ENCODE measurements at places on chromosomes 7 and 10. TPM values are rescaled to one million over a fixed set of nuclear protein-coding genes. Genes with fewer than 3 reads are reported as not detected.

DNA sequence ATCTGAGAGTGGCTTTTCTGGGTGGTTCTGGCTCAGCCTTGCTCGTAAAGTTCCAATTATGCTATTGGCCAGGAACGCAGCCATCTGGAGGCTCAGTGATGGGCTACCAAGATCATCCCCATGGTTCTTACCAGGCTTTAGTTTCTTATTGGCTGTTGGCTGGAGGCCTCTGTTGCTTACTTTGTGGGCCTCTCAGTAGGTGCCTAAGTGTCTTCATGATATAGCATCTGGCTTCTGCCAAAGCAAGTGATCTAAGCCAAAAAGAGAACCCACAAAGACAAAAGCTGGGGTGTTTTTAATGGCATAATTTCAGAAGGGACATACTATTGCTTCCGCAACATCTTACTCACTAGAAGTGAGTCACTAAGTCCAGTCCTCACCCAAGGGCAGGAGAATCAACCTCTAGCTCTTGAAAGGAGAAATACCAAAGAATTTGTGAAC, 132.0 kb upstream of the MDFIC start:
- DNase-seq: peak; percentile 93

- DNase-seq: no peak
Measured at GRCh38 chr10:122561792-122562191, 1.2 kb downstream of the DMBT1 start.

- DNase-seq: no peak
Measured at GRCh38 chr7:28044825-28045224, 135.8 kb downstream of the JAZF1 start.

DNA sequence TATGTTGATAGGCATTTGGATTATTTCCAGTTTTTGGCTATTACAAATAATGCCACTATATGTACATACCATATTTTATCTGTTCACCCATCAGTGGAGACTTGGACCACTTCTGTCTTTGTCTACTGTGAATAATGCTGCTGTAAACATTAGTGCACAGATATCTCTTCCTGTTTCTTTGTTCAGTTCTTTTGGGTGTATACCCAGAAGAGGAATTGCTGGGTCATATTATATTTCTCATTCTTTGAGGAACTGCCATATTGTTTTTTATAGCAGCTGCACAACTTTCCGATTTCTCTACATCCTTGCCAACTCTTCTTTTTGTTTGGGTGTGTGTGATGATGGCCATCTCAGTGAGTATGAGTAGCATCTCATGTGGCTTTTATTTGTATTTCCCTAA, 218.0 kb downstream of the LRMDA start:
- no peak for DNase-seq

DNA sequence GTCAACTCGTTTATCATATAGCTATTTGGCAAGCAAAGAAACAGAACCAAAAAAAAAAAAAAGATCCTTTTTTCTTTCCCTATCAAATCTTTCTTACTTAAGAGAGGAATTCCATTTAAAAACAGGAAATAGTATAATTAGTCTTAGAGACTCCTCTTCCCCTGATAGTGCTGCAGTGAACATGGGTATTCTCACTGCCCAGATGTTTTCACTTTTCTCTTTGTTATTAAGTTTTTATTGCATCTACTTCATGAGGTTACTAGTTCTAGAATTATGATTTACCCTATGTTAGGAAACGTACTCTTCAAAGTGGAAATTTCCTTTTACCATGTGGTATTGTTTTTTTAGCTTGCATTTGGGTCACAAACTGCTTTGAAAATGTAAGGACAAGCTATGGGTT, 8.5 kb downstream of the CASP2 start:
- no peak for DNase-seq

GRCh38 chr10:127094984-127095383, 101.4 kb downstream of the INSYN2A start:
- no peak for DNase-seq

The EBLN1 gene
- not detected for total RNA-seq

GRCh38 chr10:106182542-106182941, 982.0 kb downstream of the SORCS1 start:
- DNase-seq: no peak

The AOAH gene
- 0.74 TPM for total RNA-seq

- DNase-seq: peak; percentile 64
Measured at GRCh38 chr7:40604601-40605438, 470.0 kb downstream of the SUGCT start.

DNA sequence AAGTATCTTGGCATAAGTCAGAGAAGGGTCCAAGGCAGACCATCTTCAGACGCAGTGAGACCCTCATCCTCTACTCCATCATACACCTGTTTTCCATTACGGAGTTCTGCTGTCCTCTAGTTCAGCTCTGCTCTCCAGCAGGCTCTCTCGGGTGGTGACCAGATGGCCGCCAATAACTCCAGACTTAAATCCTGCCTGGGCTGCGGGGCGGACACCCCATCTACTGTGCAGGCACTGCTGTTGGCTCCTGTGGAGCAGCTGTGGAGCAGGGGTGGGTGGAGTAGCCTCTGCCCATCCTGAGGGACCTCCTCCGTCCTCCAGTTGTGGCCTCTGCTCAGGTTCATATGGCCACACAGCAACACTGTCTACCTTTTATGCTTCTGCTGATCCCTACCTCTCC, 608.1 kb downstream of the SDK1 start:
- DNase-seq: no peak

DNA sequence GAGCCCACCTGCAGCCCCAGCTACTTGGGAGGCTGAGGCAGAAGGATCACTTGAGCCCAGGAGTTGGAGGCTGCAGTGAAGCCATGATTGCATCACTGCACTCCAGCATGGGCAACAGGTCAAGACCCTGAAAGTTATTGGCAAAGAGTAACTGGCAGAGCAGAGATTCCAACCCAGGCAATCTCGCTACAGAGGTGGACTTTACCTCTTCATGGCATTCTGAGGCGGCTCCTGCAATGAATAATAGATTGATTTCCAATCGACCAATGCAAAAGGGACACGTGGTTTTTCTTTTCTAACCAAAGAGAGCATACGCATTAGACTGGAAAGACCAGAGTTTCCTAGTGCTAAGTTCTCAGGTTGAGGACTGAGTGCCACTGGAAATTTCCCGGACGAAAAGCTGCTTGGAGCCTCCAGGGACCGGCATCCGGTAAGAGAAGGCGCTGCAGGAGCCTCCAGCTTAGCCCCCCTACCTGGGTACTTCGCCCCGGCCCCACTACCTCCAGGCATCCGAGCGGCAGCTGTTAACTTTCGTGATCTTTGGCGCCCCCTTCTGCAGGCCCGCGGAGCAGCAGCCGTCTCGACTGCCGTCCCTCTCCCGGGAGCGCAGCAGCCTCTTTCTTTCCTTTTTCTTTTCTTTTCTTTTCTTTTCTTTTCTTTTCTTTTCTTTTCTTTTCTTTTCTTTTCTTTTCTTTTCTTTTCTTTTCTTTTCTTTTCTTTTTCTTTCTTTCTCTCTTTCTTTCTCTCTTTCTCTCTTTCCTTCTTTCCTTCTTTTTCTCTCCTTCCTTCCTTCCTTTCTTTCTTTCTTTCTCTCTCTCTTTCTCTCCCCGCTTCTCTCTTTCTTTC, 4.1 kb downstream of the MBLAC1 start:
- peak; percentile 55 for DNase-seq

DNA sequence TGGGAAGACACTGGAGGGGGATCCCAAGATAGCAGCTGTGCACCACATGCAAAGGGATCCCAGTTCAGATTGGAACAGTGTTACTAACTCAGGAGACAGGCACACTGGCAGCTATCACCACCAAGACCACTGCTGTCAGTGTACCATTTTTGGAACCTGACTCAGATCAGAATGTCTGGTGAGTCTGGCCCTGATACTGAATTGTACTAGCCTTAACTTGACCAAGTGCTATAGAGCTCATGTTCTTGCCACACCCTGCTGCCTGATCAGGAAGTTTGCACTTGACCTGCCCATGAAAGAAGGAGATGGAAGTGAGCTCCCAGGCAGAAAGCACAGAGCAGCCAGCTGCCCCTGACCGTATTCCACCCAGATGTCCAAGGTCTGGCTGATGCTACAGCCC, 4.8 kb upstream of the PRRT4 start:
- DNase-seq: no peak

DNA sequence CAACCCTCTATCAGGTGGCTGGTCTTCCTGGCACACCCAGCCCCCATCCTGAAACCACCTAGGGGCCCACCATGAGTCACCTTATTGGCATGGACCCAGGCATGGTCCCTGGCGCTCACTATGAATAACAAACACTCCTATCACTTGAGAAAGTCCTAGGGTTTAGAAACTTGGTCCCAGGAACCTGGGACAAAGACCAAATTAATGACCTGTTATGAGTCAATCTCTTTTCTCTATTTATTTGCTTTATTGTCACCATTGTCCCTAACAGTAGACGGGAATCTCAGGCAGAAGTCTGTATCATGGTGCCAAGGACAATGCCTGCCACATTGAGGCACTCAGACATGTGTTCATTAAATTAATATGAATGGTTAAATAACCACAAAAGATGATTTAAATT, 599.6 kb upstream of the C7orf33 start:
- no peak for DNase-seq

DNA sequence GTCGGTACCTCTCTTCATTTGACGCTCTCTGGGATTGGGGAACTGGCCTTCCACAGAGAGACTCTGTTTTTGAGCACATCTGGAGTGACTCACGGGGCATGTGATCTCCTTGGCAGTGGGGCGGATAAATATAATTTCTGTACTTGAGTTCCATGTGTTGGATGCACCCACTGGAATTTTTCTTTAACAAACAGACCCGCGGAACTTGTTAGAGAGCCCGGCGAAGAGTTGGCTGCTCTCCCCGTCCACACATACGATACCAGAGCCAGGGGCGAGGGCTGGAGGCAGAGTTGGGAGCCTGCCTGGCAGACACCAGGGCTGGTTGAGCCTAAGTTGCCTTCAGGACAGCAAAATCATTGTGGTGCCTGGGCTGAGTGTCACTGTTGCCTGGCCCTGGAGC, at the start of gene FAM180A:
Gene FAM180A, minus strand, starts transcription at position 44 of the 400 bp plus-strand sequence. CDS start 233 bp downstream, outside the sequence.
- peak; percentile 97 for DNase-seq

DNA sequence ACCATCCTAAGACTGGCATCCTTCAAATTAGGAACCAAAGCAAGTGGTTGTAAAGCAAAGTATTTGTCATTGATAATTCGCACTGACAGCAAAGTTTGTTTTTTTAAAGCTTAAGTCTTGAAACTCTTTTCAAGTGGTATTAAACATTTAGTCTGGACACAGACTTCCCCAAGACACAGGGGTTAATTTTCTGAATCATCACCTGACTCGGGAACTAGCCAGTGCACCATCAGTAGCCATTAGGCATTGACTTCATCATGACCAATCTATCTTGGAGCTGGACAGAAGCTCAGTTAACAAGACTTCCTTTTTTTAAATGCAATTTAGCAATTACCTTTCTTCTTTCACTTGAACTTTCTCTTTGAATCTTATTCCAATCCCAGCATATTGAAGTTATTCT, 210.6 kb downstream of the ZNF365 start:
- no peak for DNase-seq

- no peak for DNase-seq
Measured at GRCh38 chr7:83514977-83515376, 134.0 kb downstream of the SEMA3E start.

The ANKRD30A gene
- not detected for total RNA-seq

The SLC26A5 gene
- total RNA-seq: not detected

The SDK1 gene
- not detected for total RNA-seq

The PNLIPRP1 gene
- not detected for total RNA-seq

DNA sequence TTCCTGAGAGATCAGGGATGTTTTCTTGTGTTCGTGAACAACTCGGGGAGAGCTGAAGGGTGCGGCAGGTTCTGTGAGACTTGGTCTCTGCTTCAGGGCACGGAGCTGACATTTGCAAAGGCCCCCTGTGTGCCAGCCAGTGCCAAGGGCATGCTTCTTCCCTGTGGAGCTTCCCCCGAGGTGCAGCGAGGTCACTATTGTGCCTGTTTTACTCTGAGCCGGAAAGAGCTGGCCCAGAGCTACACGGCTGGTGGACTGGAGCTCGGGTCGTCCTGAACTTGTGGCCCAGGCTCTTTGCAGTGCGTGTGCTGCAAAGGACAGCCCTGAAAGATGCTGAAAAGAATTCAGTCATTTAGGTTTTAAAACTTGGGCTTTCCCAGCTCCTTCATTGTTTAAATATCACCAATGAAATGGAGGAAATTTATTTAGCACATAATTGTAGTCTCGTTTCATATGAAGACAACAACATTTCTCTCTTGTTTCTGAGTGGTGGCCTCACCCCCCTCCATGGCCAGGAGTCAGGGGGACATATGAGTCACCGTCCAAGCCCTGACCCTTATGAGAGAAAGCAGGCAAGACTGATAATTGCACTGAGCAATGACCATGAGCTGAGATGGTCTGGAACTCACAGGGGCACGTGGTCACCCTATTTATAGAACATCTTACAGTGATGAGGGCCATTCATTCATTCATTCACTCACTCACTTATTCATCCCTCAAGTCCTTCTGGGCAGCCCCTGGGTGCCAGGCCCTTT, 102.6 kb downstream of the PTPRE start:
- no peak for DNase-seq

The ELOVL3 gene
- total RNA-seq: 0.09 TPM

- DNase-seq: no peak
Measured at GRCh38 chr10:123665491-123666286, 466 bp upstream of the GPR26 start.

Measured in fibroblast of the aortic adventitia (primary cell).